ENCODE measurements at places on chromosomes 3 and 15.

GRCh38 chr3:45947361-45947760, 4.1 kb downstream of the CXCR6 start:
- DNase-seq: no peak

GRCh38 chr3:16053794-16054193, 120.7 kb upstream of the GALNT15 start:
- DNase-seq: no peak

DNA sequence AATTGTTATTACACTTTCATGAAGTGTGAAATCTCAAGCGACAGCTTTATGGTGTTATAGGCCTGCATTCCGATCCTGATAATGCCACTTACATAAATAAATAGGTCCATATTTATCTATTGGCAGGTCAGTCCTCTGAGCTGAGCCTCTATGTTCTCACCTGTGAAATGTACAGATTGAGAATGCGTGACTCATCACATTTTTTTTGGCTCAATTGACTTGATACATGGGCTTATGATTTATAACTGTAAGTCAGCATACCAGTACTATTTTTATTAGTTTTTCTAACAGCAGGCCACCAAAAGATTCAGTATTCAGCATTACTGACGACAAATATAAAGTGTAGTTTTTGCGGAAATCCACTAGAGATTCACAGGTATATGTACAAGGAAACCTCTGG, 344.4 kb downstream of the ROBO1 start:
- DNase-seq: no peak

- no peak for DNase-seq
These were observed 11.5 kb downstream of the ALS2CL start for GRCh38 chr3:46681856-46682540.

GRCh38 chr3:72185549-72186399, 400.8 kb upstream of the PROK2 start:
- peak; percentile 24 for DNase-seq

DNA sequence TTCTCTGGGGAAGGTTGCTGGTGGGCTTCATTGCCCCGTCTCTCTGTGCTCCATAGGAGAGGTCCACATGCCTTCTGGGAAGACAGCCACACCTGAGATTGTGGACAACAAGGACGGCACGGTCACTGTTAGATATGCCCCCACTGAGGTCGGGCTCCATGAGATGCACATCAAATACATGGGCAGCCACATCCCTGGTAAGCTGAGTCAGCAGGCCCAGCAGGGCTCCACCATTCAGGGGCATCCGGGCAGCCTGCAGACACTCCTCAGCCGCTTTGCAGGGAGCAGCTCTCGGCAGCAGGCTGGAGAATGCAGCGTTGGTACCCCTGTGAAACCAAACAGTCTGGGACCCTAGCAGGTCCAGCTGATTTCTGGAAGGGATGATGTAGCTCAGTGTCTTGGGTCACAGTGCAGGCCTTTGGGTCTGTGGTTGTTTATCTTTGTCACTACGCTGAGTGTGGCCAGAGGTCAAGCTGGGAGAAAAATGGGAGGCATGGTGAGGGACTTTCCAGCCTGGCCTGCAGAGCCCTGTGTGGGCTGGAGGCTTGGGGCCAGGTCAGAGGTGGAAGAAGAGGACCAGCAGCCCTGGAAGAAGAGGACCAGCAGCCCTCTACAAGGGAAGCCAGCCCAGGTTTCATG, 67.2 kb downstream of the DNASE1L3 start:
- DNase-seq: no peak

- no peak for DNase-seq
These were observed 76.4 kb upstream of the ETV5 start for GRCh38 chr3:186185194-186185787.

DNA sequence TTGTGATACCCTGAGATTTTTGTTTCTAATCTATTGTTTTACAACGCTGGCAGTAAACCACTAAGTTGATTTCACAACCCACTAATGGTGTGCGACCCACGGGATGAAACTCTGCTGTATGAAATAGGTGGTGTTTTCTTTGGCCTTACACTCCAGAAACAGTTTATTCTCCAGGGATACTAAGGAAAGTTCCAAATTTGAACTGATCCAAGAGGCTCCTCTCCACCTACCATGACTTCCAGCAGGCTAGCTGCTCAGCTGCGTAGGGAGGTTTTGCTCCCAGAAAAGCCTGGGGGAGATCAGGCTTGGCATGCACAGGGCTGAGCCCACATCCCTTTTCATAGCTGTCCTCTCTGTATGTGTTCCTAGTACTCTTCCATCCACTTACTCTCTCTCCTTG, 71.5 kb downstream of the FAM174B start:
- no peak for DNase-seq

DNA sequence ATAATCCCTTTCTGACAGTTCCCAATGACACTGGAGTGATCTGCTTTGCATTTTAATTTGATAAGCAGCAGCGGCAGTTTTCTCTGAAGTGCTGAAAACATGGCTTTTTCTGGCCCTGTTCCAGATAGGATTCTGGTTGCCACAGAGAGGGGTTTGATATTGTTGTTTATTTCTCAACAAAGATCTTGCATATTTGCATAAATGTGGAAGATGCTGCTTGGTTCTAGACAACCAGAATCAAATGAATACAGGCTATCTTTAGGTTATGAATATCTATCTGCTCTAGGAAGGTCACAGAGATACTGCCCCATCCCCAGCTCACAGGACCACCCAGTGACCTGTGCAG, 137.1 kb downstream of the ZNF609 start:
- DNase-seq: no peak

GRCh38 chr3:122245513-122246174, 62.2 kb downstream of the CASR start:
- DNase-seq: no peak

DNA sequence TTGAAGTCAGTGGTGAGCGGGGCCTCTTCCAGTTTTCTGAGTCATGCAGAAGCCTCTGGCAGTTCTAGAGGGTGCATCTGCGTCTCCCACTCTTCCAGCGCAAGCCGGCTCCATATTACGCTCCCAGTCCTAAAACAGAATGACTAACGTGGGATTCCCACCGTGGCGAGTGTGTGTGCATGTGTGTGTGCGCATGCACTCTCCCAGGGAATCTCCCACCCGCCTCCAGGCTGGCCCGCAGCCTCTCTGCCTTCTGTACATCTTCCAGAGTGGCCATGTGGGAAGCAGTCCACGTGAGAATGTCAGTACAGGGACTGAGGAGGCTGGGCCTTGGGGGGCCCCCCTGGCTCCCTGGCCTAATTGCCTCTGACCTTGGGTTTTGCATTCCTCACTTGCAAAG, 87.7 kb downstream of the LSM3 start:
- DNase-seq: no peak

DNA sequence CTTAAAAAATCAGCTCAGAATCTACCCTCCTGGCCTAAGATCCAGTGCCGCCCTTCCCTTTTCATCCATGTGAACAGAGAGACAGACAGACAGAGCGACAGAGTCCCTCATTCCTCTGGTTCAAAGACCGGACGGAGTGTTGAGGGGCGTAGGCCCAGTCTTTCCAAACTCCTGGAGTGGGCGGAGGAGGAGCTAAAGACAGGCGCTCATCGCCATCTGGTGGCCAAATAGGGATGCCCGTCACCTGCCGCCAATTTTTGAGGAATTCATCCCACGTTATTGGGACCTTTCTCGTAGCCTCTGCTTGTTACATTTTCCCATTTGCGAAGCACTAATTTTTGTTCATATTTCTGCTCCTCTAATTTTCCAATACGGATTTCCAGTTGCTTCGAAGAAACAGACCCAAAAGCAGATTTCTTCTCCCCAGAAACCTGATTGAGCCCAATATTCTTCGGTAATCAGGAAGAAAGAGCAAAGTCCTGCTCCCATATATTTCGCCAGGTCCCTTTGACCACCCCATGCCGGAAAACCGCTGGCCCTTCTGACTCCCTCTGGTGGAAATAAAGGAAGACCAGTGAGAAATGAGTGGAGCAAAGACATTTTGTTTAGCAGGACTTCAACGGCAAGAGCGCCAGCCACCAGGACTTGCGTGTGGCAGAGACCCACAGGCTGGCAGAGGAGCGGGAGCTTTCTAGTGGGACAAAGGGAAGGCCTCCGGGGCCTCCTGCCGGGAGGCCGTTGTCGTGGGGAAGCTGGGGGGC, 88.0 kb downstream of the LRRK1 start:
- DNase-seq: peak; percentile 66

DNA sequence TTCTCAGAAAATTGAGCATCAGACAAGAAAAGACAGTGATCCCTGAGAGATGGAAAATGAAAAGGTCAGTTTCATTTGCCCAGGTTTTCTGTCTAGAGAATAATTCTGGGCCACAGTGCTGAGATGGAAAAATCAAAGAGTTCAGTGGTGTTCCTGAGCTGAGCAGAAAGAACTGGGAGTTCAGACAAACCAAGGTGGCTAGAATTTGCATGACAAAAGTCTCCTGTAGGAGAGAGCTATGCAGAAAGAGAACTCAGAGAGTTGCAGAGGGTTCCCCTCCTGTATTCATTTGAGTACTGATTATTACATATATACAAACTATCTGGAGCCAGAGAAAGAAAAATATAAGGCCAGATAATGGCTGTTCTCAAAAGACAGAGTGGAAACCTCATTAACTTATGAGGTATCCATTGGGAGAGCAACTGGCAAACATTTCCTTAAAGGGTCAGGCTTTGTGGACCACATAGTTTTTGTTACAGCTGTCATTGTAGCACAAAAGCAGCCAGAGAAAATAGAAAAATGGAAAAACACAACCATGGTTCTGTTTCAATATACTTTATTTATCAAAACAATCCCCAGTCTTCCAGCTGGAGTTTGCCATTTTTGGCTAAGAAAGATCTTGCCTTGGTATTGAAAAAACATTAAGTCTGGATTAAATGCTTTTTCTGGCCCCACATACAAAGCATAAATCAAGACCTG, 1004.1 kb downstream of the TBL1XR1 start:
- DNase-seq: no peak

GRCh38 chr3:169347597-169347996, 315.9 kb downstream of the MECOM start:
- DNase-seq: no peak

GRCh38 chr3:143700431-143700975, 147.8 kb downstream of the SLC9A9 start:
- DNase-seq: no peak

DNA sequence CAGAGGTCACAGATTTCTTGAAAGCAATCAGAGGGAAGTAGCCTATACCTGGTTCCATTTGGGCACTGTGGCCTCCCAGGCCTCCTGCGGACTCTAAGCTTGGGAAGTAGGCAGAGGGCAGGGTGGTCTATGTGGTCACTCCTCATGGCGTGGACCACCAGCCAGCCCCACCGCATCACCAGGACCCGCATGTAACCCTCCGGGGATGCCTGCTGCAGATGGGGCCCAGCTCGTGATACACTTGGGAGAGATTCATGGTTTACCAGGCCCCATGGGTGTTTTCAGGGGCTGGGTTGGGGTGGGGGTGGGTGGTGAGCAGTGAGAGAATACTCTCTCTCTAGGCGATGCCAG, 123.7 kb downstream of the ASB7 start:
- DNase-seq: no peak

DNA sequence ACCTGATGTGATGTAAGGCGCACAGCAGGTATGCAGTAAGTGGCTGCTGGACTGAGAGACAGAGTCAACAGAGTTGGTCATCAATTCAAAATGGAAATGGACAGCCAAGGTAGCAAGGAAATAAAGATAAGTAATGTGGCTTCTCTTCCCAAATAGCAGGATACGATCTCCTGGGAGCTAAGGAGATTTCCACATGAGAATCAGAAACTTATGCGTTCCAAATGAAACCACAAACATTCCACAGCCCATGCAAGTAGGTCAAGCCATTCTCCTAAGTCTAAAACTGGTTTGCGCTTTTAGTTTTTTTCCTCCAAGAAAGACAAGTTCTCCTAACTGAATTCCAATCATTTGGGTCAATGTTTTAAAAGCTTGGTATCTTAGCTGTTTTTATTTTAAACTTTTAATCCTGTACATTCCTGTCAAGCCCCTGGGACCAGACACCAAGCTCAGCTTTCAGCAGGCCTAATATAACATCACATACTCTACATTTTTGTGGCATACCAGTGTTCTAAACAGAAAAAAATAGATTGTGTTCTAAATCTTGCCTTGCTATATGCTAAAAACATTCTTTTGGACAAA, 73.7 kb upstream of the TSPAN3 start:
- DNase-seq: no peak

DNA sequence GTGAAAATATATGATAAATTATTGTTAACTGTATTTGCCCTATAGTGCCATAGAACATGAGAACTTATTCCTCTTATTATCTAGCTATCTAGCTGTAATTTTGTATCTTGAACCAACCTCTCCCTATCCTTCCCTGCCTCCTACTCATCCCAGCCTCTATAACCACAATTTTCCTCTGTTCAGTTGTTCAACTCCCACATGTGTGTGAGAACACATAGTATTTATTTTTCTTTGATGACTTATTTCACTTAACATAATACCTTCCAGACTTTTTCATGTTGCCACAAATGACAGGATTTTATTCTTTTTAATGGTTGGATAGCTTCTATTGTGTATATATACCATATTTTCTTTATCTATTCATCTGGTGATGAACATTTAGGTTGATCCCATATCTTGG, 85.4 kb upstream of the SUCLG2 start:
- DNase-seq: no peak

DNA sequence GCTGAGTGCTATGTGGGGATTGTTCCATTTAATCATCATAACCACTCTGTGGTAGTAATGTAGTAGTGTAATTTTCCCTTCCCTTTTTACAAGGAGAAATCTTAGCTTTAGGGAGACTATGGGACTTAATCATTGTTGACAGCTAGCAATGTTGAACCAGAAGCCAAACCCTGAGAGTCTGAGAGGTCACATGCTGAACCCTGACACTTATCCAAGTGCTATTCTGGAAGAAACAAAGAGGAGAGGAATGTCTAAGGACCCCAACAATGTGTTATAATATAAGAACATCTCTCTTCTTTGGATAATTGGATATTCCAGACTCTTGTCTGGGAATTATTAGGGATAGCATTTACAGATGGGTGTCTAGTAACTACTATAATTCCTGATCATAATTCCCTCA, 58.4 kb downstream of the GAP43 start:
- DNase-seq: no peak

DNA sequence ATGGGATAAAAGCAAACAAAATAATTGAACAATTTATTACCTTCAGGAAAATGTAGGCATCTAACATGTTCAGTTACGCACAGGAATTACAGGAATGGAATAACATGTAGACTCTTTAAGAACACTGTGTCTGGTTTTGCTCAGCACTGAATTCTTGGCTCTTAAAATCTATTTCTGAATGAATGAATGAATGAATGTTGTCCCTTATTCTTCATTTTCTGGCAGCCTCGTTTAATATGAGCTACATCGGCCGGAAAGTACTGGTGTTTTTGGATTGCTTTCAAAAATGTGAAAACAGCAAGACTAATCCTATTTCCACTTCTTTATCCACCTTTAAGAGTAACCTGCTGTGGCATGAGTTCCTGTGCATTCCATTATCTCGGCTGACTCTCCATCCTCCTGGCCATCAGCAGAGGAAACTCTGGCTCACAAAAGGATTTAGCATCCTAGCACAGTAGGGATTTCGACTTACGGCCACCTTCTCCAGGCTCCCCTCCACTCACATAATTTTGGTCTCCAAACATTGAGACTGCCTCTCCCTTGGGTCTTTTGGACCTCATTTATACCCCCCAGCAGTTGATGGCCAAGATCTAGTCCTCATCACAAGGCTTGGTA, 145.3 kb downstream of the FOXP1 start:
- no peak for DNase-seq
